ENCODE measurements at places on chromosomes 16 and 17.

GRCh38 chr17:68439656-68440290 lies 17.5 kb downstream of the WIPI1 start:
- DNase-seq: no peak

- DNase-seq: no peak
These were observed 30.9 kb downstream of the GLG1 start for GRCh38 chr16:74575807-74576643.

DNA sequence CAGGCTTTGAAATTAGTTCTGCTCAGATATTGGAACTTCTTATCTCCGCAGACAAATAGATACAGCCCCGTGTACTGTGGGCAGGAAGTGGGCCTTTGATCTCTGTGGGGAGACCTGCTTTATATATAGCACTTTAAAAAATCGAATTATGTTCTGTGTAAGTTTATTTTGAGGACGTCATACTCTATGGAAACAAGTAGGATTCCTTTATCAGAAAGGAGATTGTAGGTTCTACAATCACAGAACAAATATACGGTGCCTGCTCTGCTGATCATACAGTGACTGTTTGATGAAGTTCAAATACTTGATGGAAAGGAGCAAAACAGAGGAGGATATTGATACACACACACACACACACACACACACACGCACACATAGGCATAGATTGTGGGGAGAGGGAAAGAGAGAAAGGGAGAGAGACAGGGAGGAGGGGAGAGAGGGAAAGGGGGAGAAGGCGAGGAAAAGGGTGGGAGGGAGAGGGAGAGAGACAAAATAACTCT lies 14.7 kb upstream of the TMEM220 start:
- no peak for DNase-seq

GRCh38 chr16:22623351-22623781 lies 112.7 kb downstream of the NPIPB5 start:
- no peak for DNase-seq

GRCh38 chr17:15233022-15233805 lies 31.9 kb downstream of the PMP22 start:
- DNase-seq: no peak

DNA sequence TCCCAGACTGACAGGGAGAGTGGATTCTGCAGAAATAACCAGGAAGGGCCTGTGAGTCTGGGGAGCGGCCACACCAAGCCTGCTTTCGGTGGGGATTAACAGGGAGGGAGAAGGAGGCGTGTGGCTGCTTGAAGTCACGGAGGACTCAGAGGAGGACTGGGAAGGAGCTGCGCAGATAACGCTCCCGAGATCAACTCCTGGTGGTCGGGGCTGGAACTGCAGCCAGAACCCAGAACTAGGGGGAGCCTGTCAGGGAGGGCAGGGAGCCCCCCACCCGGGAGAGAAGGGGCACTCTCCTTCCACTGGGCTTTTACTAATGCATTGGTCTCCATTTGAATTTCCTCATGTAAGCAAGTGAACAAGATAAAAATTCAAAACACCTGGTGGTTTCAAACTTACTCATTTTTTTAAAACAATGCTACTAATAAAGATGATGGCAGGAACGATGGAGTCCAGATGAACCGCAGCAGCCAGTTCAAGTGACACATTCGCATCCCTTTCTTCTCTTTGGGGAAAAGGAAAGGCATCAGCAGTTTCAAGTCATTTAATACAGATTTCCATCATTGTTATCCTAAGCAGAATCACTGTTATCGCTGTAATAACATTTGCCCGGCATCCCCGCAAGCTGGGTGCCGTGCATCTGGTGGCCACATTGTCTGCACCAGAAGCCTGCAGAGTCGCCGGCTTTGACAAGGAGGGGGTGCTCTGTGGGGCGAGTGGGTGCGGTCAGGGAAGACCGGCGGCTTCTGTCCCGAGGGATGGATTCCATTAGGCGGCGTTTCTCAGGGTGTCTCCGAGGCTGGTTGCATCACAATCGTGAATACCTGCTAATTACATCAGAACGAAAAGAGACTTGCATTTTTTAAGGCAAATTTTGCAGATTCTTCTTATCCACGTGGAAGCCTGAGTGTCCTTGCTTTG lies 183.0 kb downstream of the FOXL1 start:
- peak; percentile 60 for DNase-seq

DNA sequence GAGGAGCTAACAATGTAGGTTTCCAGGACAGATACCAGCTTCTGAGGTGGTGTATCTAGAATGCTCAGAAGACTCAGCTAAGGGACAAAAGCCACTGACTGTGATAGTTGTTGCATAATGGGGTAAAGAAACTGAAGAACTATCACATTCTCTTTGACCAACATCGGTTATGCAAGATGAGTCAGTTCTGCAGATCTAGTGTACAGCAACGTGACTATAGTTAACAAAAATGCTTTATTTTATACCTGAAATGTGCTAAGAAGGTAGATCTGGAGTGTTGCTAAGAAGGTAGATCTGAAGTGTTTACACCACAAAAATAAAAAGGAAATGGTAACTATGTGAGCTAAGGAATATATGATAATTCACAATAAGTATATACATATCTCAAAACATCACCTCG lies 2.5 kb downstream of the KRTAP9-6 start:
- no peak for DNase-seq

DNA sequence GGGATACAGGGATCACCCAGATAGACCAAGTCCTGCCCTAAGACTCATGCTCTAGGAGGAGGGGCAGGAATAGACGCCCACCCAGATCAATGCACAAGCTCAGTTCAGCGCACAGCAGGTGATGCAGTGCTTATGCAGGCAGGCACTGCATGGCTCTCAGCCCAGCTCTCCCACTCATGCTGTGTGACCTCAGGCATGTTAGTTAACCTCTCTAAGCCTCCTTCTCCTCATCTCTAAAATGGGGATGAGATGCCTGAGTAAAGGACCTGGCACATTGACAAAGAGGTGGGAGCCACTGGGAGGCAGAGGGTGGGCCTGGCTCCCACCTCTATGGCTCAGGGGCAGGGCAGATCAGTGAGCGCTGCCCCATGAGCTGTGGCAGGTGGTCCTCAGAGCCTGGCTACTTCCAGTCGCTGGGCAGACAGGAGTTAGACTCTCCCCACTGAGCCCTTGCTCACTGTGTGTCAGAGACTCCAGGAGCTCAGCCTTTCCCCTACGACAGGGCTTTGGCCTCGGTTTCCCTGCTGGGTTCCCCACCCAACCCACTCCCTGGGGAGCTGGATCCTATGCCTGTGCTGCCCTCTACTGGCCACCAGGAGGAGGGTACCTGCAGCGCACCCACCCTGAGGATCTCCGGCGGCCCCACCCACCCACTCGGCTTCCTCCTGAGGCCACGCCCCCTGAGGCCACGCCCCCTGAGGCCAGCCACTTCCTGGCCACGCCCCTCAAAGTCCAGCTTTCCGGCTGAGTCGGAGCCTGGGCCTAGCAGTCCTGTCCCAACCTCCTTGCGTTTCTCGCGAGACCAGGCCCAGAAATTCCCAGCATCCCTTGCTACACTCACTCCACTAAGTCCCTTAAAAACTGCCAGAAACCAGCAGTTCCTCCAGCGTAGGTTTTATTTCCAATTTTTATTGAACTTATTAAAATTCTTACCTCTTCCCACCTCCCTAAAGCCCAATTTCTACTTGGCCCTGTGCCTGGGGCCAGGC lies 196.1 kb downstream of the GSG1L start:
- peak; percentile 60 for DNase-seq

GRCh38 chr17:7406235-7406825 lies 1.3 kb upstream of the NLGN2 start:
- no peak for DNase-seq

DNA sequence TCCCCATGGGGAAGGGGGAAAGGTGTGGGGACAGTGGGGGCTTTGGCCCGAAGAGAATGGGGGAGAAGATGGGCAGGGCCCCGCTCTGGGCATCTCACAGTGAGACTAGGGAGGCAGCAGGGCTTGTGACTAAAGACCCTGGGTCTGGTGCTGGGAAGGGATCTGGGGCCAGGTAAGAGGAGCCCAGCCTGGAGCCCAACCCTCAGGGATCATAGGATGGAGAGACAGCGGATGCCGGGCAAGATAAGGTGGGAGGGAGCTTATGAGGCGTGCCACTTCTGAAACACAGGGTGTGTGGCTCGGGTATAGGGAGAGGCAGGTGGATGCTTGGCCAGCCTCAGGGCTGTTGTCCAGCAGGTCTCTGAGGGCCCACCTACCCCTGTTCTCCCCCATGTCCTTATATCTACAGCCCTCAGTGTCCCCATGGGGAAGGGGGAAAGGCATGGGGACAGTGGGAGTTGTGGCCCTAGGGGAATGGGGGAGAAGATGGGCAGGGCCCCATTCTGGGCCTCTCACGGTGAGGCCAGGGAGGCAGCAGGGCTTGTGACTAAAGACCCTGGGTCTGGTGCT lies 15.4 kb downstream of the USP6 start:
- no peak for DNase-seq
